ENCODE measurements at places on chromosomes 5 and 9.
A peak's percentile ranks its signal among the peaks of the same experiment; 100 is the strongest.

DNA sequence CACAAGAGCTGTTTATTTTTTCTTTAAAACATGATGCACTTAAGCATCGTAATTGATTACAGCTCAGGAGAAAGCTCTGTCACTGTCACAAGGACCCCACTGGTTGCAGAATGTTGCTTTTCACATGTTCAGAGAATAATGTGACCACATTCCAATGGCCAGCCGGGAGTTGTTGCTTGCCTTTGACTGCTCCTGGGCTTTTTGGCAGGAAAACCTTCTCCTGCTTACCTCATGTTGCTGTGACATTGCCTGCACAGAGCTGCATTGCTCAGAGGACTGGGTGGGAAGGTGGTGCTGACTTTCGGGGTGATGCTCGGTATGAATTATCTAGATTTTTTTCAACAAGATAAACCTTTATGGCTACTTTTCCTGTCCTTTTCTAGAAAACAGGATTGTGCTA lies 88.2 kb downstream of the PALM2AKAP2 start:
- no peak overlapping the region for H3K4me3 ChIP-seq
- no peak for DNase-seq
- H3K36me3 ChIP-seq: no peaks in the 10 kb centered on the region
- no peak overlapping the region for H3K27ac ChIP-seq
- H3K4me1 ChIP-seq: no peaks in the 10 kb centered on the region
- H3K27me3 ChIP-seq: no peaks in the 10 kb centered on the region

DNA sequence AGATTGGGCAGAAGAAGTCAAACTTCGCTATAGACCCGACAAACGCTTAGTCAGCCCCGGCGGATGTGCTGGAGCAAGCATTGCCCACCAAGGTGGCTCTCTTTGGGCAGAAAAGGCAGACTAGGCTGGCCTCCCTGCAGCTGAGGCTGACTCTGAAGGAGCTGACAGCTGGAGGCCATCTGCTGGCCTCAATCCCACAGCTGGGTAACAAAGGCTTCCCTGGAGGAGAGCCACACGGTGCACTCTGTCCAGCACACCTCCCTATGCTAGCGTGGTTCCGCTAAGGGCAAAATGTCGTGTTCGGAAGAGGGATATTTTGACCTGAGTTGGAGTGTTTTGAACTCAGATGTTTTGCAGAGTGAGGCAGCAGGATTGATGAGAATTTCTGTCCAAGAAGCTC lies 103.5 kb upstream of the PTCH1 start:
- no peak overlapping the region for H3K27ac ChIP-seq
- H3K36me3 ChIP-seq: no peaks in the 10 kb centered on the region
- H3K27me3 ChIP-seq: no peaks in the 10 kb centered on the region
- no peak overlapping the region for H3K4me3 ChIP-seq
- no peaks in the 10 kb centered on the region for H3K4me1 ChIP-seq

DNA sequence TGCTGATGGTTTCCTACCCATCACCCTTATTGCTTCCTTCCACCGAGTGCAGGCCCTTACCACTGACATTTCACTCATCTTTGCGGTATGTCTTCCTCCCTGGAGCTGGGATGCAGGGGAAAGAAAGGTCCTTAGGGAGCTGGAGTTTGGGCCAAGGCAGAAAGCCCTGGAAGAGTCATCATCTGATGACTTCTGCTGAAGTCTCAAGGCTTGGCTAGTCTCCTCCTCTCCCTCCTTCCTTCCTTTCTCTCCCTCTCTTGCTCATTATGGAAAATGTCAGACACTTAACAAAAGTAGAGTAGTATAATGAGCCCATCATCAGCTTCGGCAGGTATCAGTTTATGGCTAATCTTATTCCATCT lies 40.0 kb downstream of the LARP1 start:
- no peak for DNase-seq
- H3K27me3 ChIP-seq: no peaks in the 10 kb centered on the region
- H3K36me3 ChIP-seq: peaks cover 94% of the 10 kb centered on the region
- no peaks in the 10 kb centered on the region for H3K4me1 ChIP-seq

GRCh38 chr9:127923771-127924170 lies 6.8 kb downstream of the PIP5KL1 start:
- H3K36me3 ChIP-seq: no peaks in the 10 kb centered on the region
- peaks cover 27% of the 10 kb centered on the region for H3K4me1 ChIP-seq
- peak overlapping the region; percentile 59 for H3K27ac ChIP-seq
- no peak for DNase-seq
- no peak overlapping the region for H3K4me3 ChIP-seq
- H3K27me3 ChIP-seq: no peaks in the 10 kb centered on the region

DNA sequence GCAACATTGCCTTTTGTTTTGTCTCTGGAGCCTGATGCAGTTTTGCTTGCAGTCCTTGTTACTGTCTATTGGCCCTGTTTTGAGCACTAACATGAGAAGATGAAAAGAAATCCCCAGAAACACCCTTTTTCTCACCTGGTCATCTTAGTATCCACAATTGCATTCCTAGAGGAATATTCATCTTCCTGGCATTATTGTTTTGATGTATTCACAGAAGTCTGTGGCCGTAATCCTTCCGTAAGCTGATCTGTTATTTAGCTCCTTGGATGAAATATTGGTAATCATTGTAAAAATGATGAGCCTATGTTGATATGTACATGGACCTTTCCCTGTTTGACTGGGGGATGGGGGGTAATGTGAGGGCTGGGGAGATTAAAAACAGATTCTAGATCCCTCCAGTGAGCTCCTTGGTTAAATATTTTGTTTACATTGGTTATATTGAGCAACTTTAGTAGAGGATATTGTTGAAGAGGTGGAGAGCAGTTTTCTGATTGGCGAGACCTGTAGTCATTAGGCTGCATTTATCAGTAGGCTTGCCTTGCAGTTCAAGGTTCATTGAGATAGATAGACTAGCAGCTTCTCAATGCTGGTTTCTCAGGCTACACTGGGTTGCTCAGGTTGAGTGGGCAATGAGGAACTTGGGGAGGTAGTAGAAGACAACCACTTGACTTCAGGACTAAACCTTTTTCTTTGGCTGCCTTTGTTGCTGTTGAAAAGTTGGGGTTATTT lies 117.5 kb downstream of the MACIR start:
- no peak for DNase-seq
- no peaks in the 10 kb centered on the region for H3K27me3 ChIP-seq
- no peaks in the 10 kb centered on the region for H3K36me3 ChIP-seq
- no peak overlapping the region for H3K4me3 ChIP-seq
- peaks cover 2% of the 10 kb centered on the region for H3K4me1 ChIP-seq

DNA sequence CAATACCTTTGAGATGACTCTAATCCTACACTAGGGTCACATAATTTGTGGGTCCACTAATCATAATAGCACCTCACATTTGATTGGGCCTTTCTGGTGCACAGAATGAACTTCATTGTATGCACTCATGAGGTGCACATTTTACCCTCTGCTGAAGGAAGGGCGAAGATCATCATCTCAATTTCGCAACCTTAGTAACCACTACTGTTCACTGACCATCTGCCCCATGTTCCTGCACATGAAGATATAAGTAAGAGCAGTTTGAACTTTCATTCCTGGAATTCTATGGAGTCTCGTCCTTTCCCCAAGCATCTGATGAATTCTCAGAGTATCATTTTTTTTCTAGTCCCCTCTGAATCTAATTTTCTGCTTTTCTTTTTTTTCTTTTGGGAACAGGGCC lies 21.2 kb downstream of the GAS1 start:
- no peak for DNase-seq
- H3K36me3 ChIP-seq: no peaks in the 10 kb centered on the region
- H3K27ac ChIP-seq: no peak overlapping the region
- H3K4me3 ChIP-seq: no peak overlapping the region

DNA sequence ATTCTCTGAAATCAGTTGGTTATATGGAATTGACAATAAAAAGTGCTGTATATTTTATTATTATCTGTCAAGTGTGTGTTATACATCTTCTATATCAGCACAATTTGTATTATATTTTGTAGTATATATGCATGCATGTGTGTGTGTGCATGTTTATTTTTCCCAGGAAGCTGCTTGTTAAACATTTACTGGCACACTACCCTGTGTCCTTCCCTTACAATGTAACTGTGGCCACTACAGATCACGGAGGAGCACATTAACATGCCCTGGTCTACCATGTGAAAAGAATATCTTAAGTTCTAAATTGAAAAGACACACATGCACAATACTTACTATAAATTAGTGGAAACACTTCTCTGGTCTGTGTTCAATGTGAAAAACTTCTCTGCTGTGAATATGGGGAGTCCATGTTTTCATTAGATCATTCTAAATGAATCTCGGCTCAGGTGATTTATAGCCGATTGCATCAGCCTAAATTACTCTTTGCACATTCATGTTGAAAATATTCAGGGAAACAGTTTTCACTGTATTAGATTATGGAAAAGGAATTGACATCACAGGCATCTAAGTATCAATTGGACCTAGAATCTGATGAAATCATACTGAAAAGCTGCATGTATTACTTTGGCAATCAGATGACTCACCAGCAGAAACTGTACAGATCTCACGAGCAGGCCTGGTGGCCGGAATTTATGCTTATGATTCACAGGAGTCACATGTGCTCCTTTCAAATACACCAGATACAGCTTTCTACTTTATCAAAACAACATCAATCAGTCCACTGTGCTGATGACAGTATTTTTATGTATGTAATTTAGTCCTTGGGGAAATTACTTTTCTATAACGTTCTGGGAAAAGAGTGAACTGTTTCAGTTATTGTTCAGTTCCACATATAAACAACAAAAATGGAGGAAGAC lies 39.4 kb downstream of the LURAP1L start:
- peak overlapping the region; percentile 95 for H3K27ac ChIP-seq
- DNase-seq: peak; percentile 85
- H3K4me1 ChIP-seq: peaks cover 59% of the 10 kb centered on the region
- H3K27me3 ChIP-seq: no peaks in the 10 kb centered on the region
- peaks cover 38% of the 10 kb centered on the region for H3K36me3 ChIP-seq
- peak overlapping the region; percentile 35 for H3K4me3 ChIP-seq

- H3K4me3 ChIP-seq: no peak overlapping the region
- H3K27me3 ChIP-seq: peaks cover 96% of the 10 kb centered on the region
- H3K27ac ChIP-seq: no peak overlapping the region
- no peaks in the 10 kb centered on the region for H3K36me3 ChIP-seq
- no peaks in the 10 kb centered on the region for H3K4me1 ChIP-seq
- no peak for DNase-seq
These were observed 9.6 kb upstream of the DMRT3 start for GRCh38 chr9:966870-967269.

GRCh38 chr5:114120166-114120565 lies 241.7 kb upstream of the KCNN2 start:
- DNase-seq: no peak
- no peaks in the 10 kb centered on the region for H3K36me3 ChIP-seq
- peaks cover 3% of the 10 kb centered on the region for H3K27me3 ChIP-seq
- no peak overlapping the region for H3K27ac ChIP-seq
- H3K4me1 ChIP-seq: no peaks in the 10 kb centered on the region

DNA sequence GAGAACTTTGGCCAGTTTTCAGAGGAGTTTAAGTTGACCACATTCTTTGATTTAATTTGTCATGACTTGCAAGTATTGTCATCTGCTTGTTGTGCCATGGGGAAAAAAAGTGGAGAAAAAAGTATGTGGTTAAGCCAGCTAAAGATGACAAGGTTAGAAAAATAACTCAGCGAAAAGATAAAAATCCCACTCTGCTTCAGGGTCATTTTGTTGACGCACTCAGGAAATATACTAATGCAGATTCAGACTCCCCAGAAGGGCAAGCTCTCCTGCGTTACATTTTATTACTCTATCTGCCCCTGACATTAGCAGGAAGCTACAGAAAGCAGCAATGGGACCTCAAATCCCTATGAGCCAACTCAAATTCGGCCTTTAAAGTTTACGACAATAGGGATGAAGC lies 27.6 kb upstream of the TESK1 start:
- H3K4me3 ChIP-seq: no peak overlapping the region
- no peaks in the 10 kb centered on the region for H3K36me3 ChIP-seq
- no peaks in the 10 kb centered on the region for H3K4me1 ChIP-seq

DNA sequence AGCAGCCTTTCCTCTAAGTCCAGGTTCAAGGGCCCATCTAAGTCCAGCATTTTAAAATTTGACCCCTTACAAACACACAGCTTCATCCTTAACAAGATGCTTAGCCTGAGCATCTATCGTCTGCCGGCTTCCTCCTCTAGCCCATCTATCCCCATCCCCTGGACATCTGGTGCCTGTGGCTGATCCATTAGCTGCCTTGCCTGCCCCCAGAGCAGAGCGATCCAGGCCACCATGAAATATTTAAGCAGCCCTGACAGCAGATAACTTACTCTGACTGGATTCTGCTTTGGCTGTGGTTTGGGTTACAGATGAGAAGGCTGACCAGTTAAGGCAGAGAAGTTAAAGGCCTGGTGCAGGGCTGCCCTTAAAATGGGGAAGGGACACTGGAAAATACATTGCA lies 30.9 kb upstream of the CPEB4 start:
- no peaks in the 10 kb centered on the region for H3K36me3 ChIP-seq
- H3K4me1 ChIP-seq: no peaks in the 10 kb centered on the region
- no peak for DNase-seq
- H3K27me3 ChIP-seq: no peaks in the 10 kb centered on the region

DNA sequence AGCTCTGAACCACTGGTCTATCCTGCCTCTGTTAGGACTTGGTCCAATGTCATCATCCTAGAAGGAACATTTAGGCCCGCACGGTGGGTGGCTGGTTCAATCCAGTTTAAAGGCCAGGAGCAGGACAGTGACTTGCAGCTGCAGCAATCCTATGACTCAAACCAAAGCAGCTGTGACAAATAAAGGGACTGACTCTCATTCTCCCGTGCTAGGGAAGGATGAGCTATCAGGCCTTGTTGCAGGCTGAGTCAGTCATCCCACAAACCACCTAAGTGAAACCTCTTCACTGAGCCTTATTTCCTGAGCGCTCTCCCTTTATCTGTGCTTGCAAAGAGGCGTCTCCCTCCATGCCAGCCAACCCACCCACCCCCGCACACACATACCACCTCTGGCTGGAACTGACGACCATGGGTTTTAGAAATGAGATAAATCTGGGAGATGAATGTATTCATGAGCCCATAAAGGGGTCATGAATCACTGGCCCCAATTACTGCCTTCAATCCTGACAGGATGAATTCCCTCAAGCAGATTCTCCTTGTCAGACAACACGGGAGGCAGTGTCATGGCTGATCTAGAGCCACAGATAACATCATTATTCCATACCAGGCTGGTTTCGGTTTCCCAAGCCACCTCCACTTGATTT lies 93.4 kb downstream of the KCNIP1 start:
- no peaks in the 10 kb centered on the region for H3K27me3 ChIP-seq
- DNase-seq: no peak
- H3K27ac ChIP-seq: peak overlapping the region; percentile 18
- H3K4me3 ChIP-seq: no peak overlapping the region
- H3K4me1 ChIP-seq: peaks cover 11% of the 10 kb centered on the region
